ENCODE measurements at places on chromosomes 7 and 10.

DNA sequence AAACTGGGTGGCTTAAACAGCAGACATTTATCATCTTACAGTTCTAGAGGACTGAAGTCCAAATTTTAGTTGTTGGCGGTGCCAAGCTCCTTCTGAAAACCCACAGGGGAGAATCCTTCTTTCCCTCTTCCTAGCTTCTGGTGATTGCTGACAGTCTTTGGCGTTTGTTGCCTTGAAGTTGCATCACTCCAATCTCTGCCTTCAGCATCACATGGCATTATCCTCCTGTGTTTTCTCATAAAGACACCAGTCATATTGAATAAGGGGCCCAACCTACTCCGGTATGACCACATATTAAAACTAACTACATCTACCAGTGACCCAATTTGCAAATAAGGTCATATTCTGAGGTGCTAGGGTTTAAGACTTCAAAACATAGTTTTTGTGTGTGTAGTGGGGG lies 472.1 kb upstream of the IGFBP3 start:
- DNase-seq = no peak

DNA sequence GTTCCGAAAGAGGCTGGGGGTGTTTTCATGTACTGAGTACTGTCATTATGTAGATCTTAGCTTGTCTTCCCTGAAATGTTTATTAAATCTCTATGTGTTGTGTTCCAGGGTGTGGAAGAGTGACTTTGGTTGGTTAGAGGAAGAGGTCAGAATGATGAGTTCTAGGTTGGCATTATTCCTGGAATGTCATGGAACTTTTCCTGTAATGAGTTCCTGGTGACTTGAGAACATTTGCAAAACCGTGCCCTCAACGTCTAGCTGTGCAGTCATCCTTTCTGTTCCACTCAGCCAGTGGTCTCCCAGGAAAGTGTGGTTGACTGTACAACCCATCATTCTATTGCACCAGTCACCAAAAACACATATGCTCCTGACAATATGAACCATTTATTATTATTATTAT lies 129.6 kb downstream of the BICC1 start:
- no peak for DNase-seq

DNA sequence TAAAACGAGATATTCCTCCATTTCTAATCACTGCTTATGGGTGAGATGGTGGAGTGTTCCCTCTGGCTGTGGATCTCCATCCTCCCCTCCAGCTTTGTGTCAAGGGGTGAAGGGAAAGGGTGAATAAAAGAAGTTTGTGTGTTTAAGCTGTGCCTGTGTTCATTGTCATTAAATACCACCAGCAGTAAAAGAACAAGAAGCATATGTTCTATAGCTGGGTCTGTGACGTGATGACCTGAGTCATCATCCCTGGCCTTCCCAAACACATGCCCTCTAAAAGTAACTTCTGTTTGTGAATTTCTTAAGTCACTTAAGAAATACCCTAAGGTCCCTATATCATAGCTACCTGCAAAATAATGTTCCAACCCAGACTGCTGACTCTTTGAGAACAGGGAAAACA lies 104.9 kb downstream of the PPP1R17 start:
- DNase-seq = no peak

- no peak for DNase-seq
These were observed 298.6 kb downstream of the PRPF18 start for GRCh38 chr10:13885238-13885990.

GRCh38 chr10:29811751-29812427 lies 177.1 kb upstream of the SVIL start:
- peak; percentile 55 for DNase-seq

- DNase-seq = no peak
These were observed 14.6 kb upstream of the PDSS1 start for GRCh38 chr10:26682931-26683330.

DNA sequence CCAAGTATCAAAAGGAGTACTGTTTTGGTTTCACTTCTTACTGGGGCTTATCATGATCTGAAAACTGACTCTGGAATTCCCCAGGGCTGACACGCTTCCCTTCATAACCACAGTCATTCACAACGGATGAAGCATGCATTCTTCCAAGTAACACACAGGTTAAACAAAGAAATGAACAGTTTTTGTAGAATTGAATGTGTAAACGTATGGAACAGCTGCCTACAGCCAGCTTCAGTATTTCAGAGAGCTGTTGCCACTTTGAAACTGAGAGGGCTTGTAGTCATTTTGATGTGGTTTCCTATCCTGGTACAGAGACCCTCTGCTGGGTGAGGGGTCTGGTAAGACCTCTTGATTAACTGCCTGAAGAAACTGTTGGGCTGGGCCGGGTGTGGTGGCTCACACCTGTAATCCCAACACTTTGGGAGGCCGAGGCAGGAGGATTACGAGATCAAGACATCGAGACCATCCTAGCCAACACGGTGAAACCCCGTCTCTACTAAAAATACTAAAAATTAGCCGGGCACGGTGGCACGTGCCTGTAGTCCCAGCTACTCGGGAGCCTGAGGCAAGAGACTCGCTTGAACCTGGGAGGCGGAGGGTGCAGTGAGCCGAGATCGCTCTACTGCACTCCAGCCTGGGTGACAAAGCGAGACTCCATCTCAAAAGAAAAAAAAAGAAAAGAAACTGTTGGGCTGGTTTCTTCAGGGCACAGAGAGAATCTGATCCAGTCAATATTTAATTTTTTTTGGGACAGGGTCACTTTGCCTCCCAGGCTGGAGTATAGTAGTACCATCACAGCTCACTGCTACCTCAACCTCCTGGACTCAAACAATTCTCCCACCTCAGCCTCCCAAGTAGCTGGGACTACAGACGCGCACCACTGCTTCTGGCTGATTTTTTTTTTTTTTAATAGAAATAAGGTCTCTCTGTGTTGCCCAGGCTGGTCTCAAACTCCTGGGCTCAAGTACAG lies 4.7 kb downstream of the NFE2L3 start:
- DNase-seq = peak; percentile 80

GRCh38 chr7:26480156-26480555 lies 188.5 kb downstream of the SNX10 start:
- no peak for DNase-seq

DNA sequence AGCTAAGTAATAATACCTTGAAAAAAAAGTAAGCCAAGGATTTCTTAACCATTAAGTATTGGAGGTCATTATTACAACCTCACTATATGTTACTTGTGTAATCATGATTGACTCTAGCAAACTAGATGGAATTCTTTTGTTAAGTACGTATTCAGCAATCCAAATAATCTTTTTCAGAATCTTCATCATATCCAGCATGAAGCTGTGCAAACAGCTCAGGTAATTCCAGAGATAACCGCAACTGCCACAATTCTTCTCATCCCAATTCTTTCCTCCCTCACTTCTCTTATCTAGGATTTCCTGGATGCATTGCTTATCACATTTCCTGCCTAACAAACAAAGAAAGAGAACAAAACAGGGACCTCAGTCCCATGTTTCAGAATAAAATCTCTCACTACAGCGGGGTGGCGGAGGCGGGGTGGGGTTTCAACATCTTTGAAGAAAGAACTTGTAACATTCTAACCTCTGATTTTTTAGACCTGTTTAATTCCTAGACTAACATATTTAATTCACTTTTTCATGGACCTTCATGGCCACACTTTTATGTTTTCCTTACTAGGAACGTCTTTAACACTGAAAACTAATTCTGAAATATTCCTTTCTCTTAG lies 156.5 kb downstream of the POM121L12 start:
- DNase-seq = no peak

DNA sequence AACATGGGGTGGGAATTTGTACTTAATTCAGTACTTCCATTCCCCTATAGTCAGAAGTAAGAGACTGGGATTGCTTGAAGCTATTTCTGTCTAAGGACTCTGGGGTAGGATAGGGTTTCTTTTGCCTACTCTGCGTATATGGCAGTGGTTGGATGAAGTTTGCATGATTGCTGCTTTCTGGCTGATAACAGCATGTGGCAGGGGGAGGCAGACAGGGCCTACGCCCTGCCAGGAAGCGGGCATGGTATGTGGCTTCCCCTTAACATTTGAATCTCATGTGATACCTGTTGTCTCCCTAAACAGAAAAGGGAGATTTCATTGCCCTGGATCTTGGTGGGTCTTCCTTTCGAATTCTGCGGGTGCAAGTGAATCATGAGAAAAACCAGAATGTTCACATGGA lies 57.1 kb downstream of the TACR2 start:
- no peak for DNase-seq

DNA sequence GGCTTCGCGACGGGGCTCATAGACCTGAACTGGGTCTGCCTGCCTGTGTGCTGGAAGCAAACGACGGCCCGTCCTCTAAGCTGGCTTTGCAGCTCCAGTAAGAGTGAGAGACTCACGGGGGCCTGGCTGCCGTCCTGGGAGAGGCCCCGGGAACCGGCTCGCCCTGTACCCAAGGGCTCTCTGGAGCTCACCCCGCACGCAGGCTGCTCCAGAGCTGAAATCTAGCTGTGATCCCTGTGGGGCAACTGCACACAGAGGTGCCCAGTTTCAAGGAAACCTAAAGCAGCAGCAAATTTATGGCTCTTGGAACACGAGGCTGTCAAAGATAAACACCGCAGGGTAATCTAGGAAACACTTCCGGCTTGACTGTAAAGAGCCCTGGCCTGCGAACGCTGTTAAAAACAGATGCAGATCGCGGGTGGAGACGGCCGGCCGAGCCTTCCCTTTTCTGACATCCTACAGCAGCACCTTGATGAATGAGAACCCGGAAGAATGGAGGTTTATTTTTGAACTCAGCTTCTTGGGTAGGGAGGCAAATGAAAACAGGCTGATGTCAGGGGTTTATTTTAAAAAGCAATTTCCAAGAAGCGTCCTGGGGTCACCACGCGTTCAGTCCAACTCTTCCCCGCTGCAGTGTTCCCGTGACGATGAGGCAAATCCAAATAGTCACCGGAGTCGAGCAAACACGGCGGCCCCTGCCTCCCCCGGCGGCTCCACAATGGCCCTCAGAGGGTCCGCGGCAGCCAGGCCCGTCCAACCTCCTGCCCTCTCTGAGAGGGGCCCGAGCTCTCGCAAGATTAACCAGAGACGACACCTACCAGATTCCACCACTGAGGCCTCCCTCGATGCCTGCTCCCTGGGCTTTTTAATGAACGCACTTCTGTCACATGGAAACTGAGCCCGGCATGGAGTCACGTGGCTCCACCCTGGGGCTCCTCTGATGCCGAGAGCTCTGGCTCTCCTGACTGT lies 29.6 kb downstream of the AMZ1 start:
- no peak for DNase-seq

DNA sequence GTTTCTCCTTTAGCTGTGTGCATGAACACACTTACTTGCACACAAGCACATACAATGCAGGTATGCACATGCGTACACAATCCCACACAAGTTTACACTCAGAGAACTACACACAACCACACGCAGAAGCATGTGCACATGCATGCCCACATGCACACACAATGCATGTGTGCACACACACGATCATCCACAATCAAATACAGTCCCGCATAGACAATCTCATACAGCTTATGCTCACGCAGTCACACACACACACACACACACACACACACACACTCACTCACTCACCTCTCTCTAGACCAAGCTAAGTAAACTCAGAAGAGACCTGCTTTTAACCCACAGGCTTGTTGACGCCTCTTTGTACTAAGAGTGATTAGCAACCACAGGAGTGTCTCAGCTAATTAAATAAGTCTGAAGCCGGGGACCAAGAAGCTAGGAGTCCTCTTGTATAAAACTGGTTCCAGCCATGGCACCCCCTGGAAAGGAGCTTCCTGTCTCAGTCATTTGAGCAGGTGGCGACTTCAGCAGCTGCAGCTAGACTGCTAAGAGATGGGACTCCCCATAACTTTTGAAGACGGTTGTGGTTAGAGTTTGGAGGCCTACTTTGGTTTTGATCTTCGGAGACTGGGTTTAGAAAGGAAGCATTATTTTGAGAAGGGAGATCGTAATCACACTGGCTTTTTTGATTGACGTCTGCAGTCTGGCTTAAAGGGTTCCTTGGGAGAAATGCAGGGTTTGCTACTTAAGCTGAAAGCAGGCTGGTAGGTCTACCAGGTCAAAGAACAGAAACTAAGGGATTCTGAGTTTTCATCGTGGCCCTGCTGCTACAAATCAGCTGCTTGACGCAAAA lies 82.3 kb upstream of the ADRB1 start:
- no peak for DNase-seq

DNA sequence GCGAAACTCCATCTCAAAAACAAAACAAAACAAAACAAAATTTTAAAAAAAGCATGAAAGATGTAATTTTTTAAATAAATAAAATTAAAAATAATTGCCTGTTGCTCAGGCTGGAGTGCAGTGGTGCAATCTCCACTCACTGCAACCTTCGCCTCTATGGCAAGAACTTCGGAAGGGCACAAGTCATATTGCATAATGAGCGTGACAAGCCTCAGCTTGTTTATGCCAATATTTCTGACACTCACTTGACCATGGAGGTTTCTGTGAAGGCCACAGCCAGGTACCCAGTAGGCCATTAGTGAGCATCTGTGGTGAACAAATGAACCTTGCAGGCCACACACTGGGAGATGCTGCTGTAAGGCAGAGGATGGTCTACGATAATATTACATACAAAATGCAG lies 106.1 kb upstream of the KMT2C start:
- DNase-seq = no peak

DNA sequence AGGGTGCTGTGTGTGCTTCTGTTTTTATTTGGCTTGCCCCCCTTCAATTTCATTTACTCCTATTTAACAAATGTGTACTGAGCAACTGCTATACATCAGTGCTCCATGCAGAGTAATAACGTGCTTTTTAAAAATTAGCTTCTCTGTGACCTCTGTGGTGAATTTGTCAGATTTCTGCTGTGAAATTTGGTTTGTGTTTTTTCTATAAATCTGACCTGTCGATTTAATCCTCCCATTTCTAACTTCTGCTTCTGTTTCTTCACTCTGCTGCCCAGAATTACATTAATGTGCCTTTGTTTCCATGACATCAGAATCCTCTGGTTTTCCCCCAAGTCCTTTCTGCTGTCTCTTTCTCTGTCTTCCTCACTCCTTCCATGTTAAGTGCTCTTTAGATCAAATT lies 123.8 kb upstream of the CACNA2D1 start:
- DNase-seq = no peak

- DNase-seq = no peak
These were observed 3.9 kb downstream of the TSPAN15 start for GRCh38 chr10:69455006-69455763.

GRCh38 chr7:151490456-151491105 lies 29.1 kb downstream of the RHEB start:
- DNase-seq = no peak

- peak; percentile 58 for DNase-seq
These were observed 41.8 kb downstream of the BLNK start for GRCh38 chr10:96229568-96230030.

DNA sequence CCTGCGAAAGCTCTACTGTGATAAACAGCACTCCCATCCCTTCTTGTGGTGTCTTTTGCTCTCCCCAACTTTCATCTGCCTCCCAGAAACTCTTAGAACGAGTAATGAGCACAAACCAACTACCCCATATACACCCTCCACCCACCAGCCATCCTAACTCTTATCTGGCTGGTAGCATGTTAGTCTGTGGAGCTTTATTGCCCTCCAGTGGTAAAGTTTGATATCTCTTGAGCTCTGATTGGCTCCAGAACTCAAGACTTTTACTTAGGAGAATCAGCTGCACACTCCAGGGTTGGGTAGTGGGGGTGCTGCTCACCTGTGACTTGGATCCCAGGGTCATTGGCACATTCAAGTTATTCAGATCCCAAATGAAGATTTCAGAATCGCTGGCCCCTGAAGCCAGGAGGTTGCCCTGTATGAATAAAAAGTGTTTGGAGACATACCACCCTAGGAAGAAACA lies 10.9 kb downstream of the SEC31B start:
- peak; percentile 12 for DNase-seq

- peak; percentile 53 for DNase-seq
These were observed 46.6 kb downstream of the CCSER2 start for GRCh38 chr10:84375011-84375410.

GRCh38 chr10:127872871-127873600 lies 19.7 kb downstream of the CLRN3 start:
- DNase-seq = peak; percentile 72

Measured in LoVo (cell line).